ENCODE measurements at places on chromosomes 3 and 15.

- no peak for DNase-seq
Measured at GRCh38 chr3:112813016-112813415, 33.6 kb downstream of the CD200R1L start.

DNA sequence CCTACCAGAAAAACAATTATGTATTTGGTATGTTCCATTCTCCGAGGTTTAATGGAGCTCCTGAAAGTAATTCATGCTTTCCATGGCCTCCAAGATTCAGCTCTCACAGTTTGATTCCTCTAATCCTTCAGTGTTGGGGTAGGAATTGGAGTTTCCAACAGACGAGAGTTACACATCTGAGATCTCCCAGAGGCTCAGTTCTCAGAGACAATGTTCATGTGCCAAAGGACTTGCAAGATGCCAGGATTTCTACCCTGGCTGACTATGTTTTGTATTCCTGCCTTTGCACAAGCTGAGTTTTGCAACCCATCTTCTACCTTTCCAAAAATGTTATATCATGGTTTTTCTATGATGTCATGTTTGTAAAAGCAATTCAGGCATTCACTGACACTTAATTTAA is 322.9 kb downstream of the ERC2 start:
- no peak for DNase-seq

GRCh38 chr15:32739522-32740063 is 21.8 kb downstream of the GREM1 start:
- DNase-seq: peak; percentile 41

DNA sequence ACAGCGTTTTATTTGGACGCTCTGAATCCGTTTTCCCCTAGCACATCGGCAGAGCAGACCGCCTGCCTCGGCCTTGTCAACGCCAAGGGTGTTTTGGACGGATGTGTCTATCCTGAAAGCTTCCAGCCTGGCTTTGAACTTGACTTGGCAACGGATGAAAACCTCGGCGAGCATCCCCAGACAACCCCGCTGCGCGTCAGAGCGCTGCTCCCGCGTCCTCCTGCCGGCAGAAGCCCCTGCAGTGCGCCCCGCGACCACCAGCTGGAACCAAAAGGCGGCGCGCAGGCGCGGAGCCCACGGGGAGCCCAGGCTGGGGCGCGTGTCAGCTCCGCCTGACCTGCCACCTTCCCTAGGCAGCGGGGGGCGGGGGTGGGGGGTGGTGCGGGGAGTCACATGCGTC is 26.2 kb upstream of the ARL8B start:
- peak; percentile 19 for DNase-seq

DNA sequence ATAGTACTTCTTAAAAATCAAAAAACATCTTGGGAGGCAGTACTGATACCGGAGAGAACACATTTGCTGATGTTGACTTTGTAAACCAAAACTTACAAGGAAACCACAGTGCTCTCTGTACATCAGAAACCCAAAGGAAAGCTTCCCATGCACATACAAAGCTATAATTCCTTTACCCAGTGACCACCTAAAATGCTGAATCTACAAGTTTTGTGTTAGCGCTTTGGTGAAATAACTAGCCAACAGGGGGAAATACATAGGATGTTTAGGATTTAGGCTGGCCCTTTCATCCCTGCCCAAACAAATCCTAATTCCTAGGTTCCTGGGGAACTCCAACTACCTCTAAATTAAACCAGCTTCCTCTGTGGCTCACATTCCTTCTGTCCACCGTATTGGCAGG is 15.3 kb upstream of the SPG21 start:
- no peak for DNase-seq

DNA sequence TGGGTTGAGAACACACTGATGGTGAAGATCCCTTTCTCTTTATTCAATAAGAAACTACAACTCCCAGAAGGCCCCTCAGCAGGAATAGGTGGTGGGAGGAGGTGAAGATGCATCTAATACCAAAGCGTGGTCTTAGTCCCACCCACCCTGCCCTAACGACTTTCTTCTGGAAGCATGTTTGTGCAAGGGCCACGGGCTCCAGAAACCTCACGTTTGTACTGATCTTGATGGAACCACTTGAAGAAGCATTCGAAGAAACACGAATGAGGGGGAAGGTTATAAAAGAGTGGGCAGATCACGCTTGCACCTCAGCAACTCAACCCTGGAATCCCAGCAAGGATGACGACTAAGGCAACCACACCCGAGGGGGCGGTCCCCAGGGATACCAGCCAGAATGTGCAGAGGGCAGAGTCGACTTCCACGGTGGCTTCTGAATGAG is 10.6 kb upstream of the SLC25A36 start:
- DNase-seq: no peak

- no peak for DNase-seq
Measured at GRCh38 chr3:7793786-7794185, 707.8 kb upstream of the LMCD1 start.
